ENCODE measurements at places on chromosomes 5 and 9.

- no peak for DNase-seq
Measured at GRCh38 chr5:142849466-142849865, 79.3 kb downstream of the ARHGAP26 start.

GRCh38 chr9:16257604-16258003 lies 612.9 kb downstream of the BNC2 start:
- DNase-seq: no peak

GRCh38 chr5:88846434-88846833 lies 36.5 kb downstream of the MEF2C start:
- DNase-seq: no peak

DNA sequence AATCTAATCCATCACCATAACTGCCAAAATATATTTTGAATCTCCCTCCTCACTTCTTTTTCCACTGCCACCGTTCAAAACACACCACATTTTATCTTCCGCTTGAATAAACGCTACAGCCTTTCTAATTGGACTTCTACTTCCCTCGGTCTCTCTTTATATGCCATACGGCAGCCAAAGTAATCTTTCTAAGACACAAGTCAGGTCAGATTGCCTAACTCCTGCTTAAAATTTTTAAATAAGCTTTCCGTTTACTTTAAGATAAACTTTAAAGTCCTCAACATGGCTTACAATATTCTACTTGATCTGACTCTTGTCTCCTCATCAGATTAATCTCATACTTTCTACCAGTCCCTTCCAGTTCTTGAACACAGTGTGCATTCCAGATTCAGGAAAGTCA lies 9.7 kb downstream of the AFF4 start:
- no peak for DNase-seq

- DNase-seq: no peak
Measured at GRCh38 chr9:129235931-129236331, 57.9 kb upstream of the IER5L start.

GRCh38 chr9:8371686-8372085 lies 572.1 kb upstream of the DMAC1 start:
- DNase-seq: no peak

- no peak for DNase-seq
Measured at GRCh38 chr9:90872835-90873294, 71.2 kb downstream of the SYK start.

- DNase-seq: no peak
Measured at GRCh38 chr9:22229069-22229468, 217.6 kb upstream of the DMRTA1 start.

GRCh38 chr5:151130922-151131891 lies 26.4 kb downstream of the ANXA6 start:
- DNase-seq: no peak

DNA sequence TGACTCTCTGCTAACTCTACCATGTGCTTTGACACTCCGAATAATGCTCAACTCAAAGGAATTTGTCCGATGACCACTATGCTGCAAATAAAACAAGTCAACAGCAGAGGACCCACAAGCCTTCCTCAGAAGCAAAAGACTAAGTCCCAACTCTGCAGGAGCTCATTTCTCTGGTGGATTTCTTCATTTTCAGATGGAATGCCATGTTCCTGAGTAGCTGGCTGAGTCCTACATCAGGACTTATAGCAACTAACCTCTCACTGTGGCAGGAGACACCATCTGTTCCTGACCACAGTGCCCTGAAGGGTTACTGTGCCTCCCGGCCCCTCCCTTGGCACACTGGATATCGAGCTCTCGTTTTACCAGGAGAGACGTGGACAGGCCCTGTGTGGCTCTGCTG lies 20.8 kb downstream of the LHFPL2 start:
- DNase-seq: no peak

GRCh38 chr9:7246917-7247522 lies 489.2 kb downstream of the KDM4C start:
- no peak for DNase-seq

DNA sequence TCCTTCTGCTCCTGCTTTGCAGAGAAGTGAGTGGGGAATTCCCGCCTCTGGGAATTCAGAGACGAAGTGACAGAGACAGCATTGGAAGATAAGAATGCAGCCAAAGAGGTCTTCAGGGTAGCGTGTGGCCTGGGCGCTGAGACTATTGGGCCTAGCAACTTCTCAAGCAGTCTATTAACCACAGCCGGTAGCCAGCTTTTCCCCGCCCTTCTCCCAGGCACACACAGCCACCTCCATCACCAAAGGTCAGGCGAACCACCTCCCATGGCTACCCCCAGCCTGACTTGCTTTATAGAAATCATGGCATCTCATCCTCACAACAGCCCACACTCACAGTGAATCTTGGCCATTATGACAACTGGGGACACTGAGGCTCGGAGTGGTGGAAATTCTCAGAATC lies 124.2 kb downstream of the KCNIP1 start:
- DNase-seq: no peak

DNA sequence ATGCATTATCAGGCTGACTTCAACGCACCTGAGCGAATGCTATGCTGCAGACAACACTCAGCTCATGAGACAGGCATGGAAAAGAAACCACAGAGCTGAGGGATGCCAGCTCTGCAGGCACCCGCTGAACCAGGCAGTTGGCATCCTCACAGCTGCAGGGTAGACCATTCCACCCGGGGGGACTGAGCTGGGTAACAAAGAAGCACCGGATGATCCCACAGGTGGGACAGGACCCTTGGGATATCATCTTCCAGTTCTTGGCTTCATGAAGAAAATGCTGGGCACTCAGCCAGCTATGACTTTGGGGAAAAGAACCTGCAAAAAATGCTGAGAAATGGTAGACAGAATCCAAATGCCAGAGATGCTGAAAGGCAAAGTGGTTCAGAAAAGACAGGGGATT lies 9.6 kb downstream of the EPB41L4B start:
- DNase-seq: no peak

DNA sequence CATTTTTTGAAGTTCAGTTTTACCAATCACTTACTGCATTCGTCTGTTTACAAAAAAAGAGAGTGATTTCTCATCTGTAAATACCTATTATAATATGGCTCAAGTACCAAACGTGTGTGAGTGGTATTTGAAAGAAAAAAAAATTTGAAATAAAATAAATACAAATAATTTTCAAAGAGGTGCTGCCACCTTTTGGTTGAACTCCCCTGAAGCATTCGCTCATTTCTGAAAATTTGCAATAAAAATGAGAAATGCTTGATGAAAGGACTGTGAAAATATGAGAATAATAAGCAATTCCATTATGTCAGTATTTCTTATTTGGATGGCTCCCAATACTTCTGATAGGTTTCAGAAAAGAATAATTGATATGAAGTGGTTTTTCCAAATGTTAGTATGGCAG lies 409.9 kb downstream of the CTNND2 start:
- no peak for DNase-seq

DNA sequence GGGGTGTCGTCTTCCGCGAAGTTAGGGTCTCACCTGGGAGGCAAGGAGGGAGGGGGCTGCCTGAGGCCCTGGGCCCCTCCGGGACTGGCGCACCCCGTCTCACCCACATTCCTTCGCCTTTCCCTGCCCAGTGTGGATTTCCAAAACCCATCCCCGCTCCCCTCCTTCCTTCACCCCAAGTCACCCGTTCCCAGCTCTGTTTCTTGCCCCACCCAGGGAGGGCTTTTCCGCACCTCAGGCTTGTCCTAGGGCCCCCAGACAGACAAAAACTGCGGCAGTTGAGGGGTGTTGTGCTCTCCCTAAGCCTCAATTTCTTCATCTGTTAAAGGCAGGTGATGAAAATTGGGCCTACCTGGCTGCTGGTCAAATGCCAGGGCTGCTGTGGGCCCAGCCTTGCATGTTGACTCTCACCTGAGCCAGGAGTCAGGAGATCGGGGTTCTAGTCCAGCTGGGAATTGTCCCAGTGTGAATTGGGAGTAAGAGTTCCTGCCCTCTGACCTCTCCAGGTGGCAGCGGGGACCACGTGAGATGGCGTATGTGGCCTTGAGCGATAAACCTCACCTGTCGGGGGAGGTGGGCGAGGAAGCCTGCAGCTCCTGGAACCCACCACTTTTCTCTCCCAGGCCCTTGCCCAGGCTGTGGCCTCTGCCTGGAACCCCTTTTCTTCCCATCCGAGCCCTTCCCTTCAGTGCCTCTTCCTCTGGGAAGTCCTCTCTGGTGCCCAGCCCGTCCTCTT lies 143.4 kb upstream of the IER5L start:
- no peak for DNase-seq

- no peak for DNase-seq
Measured at GRCh38 chr9:35510754-35511428, 21.0 kb downstream of the RUSC2 start.

GRCh38 chr5:62982348-62982747 lies 403.7 kb downstream of the LRRC70 start:
- no peak for DNase-seq

DNA sequence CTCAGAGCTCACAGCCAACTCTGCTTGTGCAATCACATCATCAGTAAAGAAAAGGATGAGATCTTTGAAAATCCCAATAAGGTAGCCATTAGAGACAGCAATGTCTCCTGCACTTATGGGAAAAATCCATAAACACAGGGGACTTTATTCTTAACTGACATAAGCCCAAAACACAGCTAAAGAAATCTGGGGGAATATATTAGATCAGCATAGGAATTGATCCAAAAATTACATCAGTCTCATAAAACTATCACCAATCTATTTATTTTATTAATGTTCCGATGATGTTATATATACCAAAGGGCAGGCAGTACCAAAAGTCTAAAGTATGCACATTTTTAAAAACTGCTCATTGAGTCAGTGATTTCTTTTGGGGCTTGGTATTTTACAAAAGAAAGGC lies 6.9 kb downstream of the MRPS27 start:
- no peak for DNase-seq

- DNase-seq: no peak
Measured at GRCh38 chr9:17894501-17895160, 315.8 kb downstream of the SH3GL2 start.

DNA sequence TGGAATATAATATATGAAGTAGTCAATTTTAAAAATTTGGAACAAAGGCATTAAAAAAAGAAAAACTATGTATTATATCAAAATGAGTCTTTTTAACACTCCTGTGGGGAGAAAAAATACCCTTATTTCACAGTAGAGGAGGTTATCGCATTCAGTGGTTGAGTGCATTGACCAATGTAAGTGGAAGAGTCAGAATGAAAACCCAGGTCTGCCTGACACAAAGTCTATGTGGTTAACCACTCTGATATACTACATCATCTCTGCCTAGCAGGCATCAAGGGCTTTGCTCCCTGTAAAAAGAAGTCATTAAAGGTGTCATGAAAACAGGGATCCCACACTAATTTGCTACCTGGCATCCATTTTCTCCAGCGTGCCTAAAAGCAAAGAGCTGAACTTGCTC lies 417.2 kb upstream of the C9orf72 start:
- no peak for DNase-seq

- no peak for DNase-seq
Measured at GRCh38 chr5:20050262-20050661, 62.3 kb upstream of the CDH18 start.

DNA sequence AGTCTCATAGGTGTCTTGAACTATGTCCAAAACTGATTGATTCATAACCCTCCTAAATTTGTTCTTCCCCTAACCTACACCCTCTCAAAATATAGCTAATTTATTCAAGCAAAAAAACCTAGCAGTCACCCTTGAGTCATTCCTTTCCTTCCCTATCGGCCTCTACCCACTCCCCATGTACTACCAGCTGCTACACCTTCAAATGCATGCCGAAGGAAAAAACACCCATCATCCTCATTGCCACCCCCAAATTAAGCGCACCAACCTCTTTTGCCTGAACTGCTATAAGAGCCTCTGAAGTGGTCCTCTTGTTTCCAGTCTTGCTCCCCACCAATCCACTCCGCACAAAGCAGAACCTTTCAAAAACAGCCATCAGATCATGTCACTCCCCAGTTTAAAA lies 12.6 kb downstream of the LIFR start:
- DNase-seq: no peak

DNA sequence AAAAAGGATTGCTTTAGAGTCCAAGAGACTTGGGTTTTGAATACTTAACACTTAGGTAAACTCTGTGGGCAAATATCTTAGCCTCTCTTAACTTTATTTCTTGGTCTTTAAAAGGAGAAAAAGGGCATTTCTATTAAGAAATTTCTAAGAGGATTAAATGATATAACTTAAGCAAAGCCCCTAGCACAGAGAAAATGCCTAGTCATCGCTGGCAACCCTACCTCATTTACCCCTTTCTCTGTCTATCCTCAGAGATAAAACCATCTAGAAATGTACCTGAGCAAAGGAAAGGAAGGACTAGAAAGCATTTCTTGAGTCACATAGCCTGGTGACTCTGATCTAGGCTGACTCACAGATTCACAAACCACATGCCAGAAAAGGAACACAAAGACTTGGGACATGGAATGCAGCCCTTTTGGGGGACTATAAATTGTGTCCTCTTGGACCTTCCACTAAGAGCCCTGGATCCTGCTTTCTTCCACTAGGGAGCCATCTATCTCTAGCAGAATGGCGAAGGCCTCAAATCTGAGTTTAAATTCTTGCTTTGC lies 120.6 kb downstream of the FOXD1 start:
- no peak for DNase-seq

DNA sequence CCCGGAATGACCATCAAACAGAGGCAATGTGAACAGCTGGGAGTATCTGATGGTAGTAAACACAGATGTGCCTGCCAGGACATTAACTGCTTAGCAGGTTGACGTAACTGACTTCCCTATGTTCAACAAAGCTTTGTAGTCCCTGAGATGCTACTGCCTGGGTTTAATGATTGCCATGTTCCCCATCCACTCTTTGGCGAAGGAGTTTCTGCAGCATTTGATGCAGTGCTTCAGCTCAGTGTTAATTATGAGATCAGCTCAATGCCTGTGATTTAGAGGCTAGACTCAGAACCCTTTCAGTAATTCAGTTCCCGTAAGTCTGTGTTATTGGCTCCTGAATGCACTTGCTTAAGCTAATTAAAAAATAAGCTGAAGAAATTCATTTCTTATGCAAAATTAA lies 547.3 kb upstream of the ZNF608 start:
- DNase-seq: no peak

DNA sequence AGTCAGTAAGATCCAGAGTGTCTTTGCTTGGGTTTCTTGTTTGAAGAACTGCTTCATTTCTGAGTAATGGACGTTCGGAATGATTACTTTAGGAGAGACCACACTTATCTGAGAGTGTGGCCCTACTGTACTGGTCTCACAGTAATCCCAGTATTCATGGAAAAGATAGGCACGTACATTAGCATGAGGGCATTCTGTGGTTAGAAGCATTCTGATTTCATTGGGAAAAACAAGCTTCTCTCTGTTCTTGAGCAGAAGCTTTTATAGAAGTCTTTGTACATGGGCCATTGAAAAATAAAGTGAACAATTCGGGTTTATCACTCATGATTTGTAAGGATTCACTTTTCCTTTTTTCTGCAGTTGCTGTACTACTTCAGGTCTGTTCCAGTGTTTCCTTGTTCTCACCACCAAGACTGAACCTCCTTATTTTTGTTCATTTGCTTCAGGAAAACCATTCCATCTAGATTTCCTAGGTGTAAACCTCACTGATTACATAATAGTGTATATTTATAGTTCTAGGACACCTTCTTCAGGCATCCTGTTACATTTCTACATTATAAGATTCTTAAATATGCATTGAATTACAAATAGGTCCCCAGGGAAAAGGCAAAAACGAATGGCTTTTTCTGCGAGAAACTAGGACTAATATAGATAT lies 10.1 kb downstream of the TGFBR1 start:
- no peak for DNase-seq

All from activated naive CD4-positive, alpha-beta T cell (primary cell).